IMR-90 (cell line): ENCODE measurements at places on chromosomes 16 and 17. TPM values are rescaled to one million over a fixed set of nuclear protein-coding genes. Genes with fewer than 3 reads are reported as not detected.

GRCh38 chr17:68462381-68463210 lies 5.3 kb upstream of the WIPI1 start:
- peak; percentile 81 for DNase-seq

KRT35 gene
- not detected in 2 replicates for total RNA-seq

DNA sequence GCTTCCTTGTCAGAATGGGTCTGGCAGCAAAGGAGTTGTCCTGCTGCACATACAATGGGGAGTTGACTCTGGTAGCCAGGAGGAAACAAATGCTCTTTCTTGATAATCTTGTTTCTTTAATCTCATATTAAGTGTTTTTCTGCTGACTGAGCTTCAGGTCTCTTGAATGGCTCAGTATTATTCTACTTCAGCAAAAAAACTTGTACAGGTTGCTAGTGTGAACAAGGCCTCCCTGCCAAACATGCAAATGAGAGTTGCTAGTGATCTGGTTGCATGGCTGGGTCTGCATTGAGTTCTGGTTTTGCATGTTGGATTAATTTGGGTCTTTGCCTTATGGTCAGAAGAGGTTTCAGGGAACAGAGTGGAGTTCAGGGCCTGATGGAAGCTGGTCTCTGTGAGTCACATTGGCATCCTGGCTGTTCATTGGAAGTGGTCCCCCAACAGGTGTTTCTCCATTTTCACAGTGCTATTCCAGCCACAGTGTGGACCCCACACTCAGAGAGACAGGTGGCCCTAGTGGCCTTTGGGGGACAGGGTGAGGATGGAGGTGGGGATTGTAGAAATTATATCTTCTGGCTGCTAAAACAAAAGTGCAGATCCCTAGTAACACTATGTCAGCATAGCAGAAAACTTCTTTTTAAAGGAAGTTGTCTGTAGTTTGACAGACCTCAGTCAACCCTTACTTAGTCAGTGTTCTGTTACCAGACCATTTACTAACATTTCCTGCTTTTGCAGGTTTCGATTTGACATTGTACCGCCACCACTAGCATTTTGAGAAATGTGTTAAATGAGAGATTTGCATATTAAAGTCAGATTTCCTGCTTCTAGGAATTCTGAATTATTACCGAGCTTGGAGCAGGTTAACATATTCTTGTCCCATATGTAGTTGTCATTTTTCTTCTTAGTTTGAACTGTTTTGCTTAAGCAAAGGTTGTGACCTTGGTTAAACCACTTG lies 47.1 kb downstream of the EPN2 start:
- no peak for DNase-seq

- no peak for DNase-seq
Measured at GRCh38 chr16:79278506-79278905, 322.0 kb downstream of the MAF start.

DNA sequence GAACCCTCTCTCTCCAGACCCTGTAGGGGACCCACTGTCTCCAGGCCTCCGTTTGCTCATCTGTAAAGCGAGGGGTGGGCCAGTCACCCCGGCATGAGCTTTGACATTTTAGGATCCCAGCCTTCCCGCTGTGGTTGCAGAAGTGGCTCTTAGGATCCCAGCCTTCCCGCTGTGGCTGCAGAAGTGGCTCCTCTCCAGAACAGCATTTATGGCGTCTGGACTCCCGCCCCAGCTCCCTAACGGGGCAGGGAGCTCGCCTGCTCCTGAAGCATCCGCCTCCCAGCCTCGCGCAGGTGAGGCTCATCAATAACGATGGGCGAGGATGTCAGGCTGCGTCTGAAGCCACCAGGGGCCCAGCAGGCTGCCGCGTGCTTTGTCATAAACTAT lies 222.3 kb upstream of the TNRC6C start:
- DNase-seq, result no peak
